Ascending aorta (tissue), 2 donors: ENCODE measurements at places on chromosomes 5 and 9. TPM values are rescaled to one million over a fixed set of nuclear protein-coding genes. Genes with fewer than 3 reads are reported as not detected.

DNA sequence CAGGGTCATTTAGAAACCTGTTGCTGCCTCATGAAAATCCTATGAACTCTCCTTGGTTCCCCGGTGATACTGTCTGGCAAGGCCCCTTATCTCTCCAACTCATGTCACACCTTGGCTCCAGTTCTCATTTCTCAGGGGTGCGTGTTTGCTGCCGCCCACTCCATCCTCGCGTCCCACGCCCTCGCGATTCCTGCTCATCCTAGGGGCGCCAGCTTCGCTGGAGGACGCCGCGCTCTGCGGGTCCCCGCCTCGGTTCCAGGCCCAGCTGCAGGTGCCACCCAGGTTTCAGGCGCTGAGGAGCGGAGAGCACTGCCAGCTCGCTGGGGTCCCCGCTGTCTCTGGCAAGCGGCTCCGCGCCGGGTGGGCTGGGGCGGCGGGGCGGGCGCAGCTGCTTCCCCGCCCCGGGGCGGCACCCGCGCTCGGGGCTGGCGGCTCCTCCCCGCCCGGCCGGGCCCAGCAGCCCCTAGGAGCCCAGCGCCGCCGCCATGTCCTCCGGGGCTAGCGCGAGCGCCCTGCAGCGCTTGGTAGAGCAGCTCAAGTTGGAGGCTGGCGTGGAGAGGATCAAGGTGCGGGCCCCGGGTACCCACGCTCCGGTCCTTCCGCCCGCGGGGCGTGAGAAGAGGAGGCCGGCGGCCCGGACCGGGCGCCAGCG is at the start of gene GNG10:
GNG10 (plus strand) TSS at position 456 of the 652 bp plus-strand sequence; CDS start at position 486, 30 bp downstream.
- DNase-seq, result no peak

DNA sequence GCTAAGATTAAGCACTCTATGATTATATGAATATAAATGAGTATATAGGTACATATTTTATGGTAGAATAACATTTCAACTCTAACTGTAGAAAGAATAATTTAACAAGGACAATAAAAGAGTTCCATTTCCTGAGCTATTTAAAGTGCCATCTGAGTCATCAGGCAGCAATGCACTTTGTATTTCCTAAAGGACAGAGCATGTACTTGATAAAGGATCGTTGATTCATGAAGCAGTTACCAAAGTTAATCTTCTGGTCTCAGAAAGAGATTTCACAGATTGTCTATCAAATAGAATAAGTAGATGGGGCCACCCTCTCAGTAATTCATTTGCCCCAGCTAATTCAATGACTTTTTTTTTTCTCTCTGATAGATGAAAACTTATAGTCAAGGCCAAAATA is 747.8 kb downstream of the CDH18 start:
- no peak for DNase-seq

DNA sequence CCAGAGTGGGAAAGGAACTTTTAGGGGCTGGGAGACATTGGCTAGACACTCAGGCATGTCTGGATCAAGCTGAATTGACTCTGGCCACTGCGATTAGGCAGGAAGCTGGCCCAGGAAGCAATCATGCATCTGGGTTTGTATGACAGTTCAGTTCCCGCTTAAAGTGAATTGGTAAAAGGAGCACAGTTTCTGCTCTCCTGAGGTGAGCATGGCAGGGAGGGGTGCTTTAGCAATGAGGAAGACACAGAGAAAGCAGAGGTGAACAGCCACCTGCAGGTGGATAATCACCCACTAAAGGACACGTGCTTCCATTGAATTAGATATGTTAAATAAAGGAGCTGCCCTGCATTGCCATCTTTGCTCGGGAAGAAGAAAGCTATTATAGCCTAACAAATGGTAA is 248.1 kb upstream of the MAP3K1 start:
- no peak for DNase-seq

DNA sequence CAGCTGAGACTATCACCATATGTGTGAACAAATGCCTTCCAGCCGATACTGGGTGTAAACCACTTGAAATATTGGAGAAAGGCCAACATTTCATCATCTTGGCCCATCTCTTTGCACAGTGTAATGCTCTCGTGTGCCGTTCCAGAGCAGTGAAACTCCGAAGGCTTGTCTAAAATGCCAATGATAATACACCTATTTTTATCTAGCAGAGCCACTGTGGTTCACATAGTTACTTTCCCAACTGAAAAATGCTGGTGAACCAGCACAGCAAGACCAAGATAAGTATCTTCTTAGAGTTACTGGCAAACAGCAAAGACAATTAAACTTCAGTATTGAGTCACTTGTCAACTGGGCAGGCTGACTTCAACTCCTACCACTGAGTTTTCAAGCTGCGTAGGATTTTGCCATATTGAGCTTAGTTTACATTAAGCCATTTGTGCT is 379.9 kb upstream of the ACTBL2 start:
- DNase-seq, result no peak

- no peak for DNase-seq
Observed at GRCh38 chr9:87343816-87344430, 153.7 kb upstream of the DAPK1 start.

- DNase-seq, result no peak
Observed at GRCh38 chr5:163534492-163535094, 29.2 kb downstream of the MAT2B start.

Gene FOXD4L6
- total RNA-seq, result not detected

Gene ZMAT2
- total RNA-seq, result 15.5 TPM

Gene ARHGEF37
- 13.4 TPM for total RNA-seq

Gene MARCOL
- total RNA-seq, result not detected

Gene SCGB3A1
- not detected for total RNA-seq
